Breast epithelium (tissue), 4 donors: ENCODE measurements at places on chromosomes 12 and 14. TPM values are rescaled to one million over a fixed set of nuclear protein-coding genes. Genes with fewer than 3 reads are reported as not detected.

The GALNT9 gene
- not detected for total RNA-seq

The ACVRL1 gene
- total RNA-seq, result 24.7 TPM

The CLEC12A gene
- total RNA-seq, result 1.9 TPM

The LBHD2 gene
- total RNA-seq, result not detected

The ABCD2 gene
- total RNA-seq, result 3.4 TPM

DNA sequence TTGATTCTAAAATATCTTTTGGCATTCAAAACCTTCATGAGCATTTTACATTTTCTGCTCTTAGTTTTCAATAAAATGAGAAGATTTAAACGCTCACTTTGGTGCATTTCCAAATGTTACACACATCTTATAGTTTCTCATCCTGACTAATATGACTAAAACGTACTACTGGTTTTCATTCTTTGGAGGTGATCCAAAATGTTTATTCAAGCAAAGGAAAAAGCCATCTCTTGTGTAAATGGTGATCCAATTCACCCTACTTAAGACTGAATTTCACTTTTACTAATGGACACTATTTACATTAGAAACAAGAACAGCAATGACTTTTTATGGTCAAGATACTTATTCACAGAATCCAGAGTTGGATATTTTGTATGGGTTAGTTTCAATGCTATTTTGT, 86.6 kb downstream of the KITLG start:
- H3K27me3 ChIP-seq, result no peaks in the 10 kb centered on the region
- DNase-seq, result no peak
- H3K27ac ChIP-seq, result no peak overlapping the region
- no peaks in the 10 kb centered on the region for H3K4me1 ChIP-seq
- no peak overlapping the region for H3K4me3 ChIP-seq

DNA sequence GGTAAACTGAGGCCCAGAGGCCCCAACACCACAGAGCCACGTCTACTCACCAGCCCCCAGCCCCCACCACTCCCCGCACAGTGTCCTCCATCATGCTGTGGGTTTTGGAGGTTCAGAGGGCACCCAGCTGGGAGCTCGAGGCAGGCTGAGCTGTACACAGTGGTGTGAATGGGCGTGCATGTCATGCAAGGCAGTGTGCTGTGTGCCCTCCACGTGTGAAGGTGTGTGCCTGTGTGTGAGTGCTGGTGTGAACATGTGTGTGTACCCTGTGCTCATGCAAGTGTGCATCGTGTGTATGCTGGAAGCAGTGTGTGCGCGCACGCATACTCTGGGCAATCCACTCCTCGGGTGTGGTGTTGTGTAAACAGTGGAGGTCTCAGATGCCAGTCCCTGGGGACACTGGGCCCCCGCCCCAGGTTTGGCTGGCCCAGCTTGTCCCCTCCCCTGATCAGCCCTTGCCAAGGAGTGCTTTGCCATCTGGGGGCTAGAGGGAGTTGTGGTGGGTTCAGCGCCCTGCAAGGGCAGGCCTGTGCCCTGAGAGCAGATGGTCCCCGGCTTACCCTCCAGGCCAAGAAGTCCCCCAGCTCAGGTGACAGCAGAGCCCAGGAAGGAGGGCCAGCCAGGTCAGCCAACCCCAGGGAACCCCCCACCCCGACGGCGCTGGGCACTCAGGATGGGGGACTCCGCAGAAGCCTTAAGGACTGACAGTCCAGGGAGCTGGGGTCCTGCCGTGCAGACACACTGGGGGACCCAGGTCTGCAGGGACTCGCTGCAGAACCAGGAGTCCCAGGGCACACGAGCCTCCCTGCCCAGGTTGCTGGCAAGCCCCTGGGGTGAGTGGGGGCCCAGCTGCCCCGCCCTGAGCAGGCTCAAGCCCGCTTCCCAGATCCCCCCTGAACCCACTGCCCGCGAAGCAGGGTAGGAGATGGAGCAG, 23.8 kb upstream of the GPR132 start:
- H3K36me3 ChIP-seq, result no peaks in the 10 kb centered on the region
- DNase-seq, result no peak
- no peak overlapping the region for H3K4me3 ChIP-seq
- no peak overlapping the region for H3K27ac ChIP-seq
- peaks cover 35% of the 10 kb centered on the region for H3K4me1 ChIP-seq
- no peaks in the 10 kb centered on the region for H3K27me3 ChIP-seq

GRCh38 chr12:51406859-51407258, 15.7 kb upstream of the GALNT6 start:
- H3K27me3 ChIP-seq, result no peaks in the 10 kb centered on the region
- no peak overlapping the region for H3K4me3 ChIP-seq
- H3K27ac ChIP-seq, result no peak overlapping the region
- no peak for DNase-seq
- no peaks in the 10 kb centered on the region for H3K4me1 ChIP-seq

DNA sequence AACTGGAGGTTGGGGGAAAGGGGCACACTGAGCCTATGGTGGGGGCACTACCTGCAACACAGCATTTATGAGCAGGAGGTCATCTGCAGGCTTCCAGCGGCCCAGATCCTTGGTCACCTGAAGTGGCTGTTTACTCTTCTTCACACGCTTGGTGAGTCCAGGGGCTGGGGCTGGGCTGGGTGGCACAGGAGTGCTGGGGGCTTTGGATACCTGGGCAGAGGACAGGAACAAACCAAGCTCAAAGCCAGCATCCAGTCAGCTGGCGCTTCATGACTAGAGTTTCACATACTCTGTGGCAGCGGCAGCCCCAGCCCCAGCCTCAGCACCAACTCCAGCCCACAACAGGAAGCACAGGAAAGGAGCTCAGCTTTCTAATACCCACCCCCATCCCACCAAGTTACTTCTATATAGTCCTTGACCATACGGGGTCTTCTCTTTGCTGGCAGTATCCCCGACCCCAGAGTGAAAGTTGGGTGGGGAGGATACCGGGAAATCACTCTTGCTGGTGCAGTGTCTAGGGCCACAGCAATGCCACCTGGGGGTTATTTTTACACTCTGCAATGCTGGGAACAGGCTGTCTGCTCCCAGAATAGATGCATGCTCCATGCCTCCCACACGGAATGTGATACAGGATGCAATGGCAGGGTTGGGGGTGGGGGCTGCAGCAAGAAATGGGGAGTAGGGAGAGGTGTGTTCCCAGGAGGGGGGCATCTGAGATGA, 3.1 kb downstream of the MCRS1 start:
- H3K4me3 ChIP-seq, result no peak overlapping the region
- H3K36me3 ChIP-seq, result peaks cover 15% of the 10 kb centered on the region
- no peak overlapping the region for H3K27ac ChIP-seq
- no peak for DNase-seq

GRCh38 chr14:37369425-37369824, 171.7 kb downstream of the MIPOL1 start:
- H3K4me3 ChIP-seq, result no peak overlapping the region
- H3K27ac ChIP-seq, result peak overlapping the region; percentile 14

GRCh38 chr12:57836442-57837375, 9.8 kb downstream of the CTDSP2 start:
- H3K27ac ChIP-seq, result peak overlapping the region; percentile 71
- H3K27me3 ChIP-seq, result no peaks in the 10 kb centered on the region
- peak overlapping the region; percentile 80 for H3K4me3 ChIP-seq
- H3K36me3 ChIP-seq, result no peaks in the 10 kb centered on the region
- H3K4me1 ChIP-seq, result peaks cover 81% of the 10 kb centered on the region
- peak; percentile 59 for DNase-seq

DNA sequence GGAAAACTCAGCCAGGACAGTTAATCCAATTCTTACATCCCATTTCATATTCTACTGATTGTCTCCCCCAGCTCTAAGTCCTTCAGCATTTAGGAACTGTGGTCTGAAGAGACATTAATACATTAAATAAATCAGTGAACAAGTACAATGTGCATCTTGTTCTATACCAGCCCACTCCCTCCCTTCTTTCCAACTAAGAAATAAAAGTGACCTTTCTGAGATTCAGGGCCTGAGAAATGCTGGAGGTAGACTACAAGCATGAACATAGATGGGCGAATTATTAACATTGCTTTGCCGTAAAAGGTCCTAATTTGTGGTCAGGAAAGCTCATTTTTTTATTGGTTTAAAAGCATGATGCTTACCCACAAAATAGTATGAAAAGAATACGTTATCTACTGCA, 113.1 kb downstream of the NELL2 start:
- H3K36me3 ChIP-seq, result no peaks in the 10 kb centered on the region
- H3K4me1 ChIP-seq, result no peaks in the 10 kb centered on the region
- DNase-seq, result no peak
- no peaks in the 10 kb centered on the region for H3K27me3 ChIP-seq
- H3K4me3 ChIP-seq, result no peak overlapping the region

DNA sequence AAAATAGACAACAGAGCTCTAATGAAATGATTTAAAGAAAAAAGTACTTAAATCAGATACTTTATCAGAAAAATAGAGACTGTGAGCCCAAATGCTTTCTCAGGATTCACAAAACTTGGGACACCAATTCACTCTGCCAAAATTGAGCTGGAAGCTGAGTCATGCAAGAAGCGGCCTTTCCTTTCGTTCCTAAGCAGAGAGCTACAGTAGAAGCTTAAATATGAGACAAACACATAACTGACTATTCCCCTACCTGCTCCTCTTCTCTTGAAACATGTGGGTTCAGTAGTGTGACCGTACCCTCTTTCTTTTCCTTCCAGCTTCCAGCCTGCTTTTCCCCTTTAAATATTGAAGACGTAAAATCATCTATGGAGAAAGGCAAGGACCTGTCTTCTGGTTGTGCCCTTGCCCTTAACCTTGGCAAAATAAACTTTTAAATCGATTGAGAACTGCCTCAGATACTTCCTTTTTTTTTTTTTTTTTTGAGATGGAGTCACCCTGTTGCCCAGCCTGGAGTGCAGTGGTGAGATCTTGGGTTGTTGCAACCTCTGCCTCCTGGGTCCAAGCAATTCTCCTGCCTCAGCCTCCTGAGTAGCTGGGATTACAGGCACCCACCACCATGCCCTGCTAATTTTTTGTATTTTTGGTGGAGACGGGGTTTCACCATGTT, 4.4 kb upstream of the SDS start:
- no peaks in the 10 kb centered on the region for H3K27me3 ChIP-seq
- H3K27ac ChIP-seq, result no peak overlapping the region
- no peak overlapping the region for H3K4me3 ChIP-seq
- no peaks in the 10 kb centered on the region for H3K4me1 ChIP-seq
